NCI-H524 (cell line): ENCODE measurements at places on chromosomes 12 and 14.

DNA sequence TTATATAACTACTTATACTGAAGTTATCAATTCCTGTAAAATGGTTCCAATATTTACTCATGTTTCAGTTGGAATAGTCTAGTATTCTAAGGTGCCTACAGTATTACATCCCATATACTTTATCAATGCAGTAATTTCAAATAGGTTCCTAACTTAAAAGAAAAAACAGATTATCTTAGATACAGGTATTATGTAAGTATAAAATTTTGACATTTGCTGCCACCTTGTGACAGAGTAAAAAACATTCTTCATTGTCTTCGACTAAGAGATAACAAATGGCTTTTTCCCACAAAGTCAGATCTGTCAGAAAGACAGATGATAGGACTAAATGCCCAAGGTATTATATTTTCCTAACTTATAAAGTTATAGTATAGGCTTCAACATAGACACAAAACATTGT, 78.7 kb downstream of the TXNDC16 start:
- DNase-seq = peak; percentile 58

GRCh38 chr14:67690011-67690410, 5.6 kb downstream of the RDH11 start:
- DNase-seq = no peak

DNA sequence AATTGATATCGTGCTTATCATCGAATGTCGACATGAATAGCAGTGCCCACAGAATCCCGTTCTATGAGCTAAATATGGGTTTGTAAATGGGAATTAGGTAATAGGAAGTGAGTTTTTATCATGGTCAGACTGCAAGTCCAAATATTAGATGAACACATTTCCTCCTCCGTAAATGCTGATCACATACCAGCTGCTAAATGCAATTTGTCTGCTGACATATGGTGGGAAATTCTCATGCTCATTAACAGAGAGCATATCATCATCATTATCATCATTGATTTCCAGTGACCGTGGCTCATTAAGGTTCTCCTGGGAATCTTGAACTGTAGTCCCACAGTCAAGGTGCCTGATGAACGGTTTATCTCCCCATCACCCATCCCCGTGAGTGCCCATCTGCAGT, 998.8 kb upstream of the TMEM132C start:
- no peak for DNase-seq

GRCh38 chr14:65808390-65808789, 395.9 kb downstream of the FUT8 start:
- DNase-seq = no peak

GRCh38 chr12:57712701-57713100, 18.8 kb downstream of the OS9 start:
- DNase-seq = no peak

- DNase-seq = no peak
These were observed 80.6 kb downstream of the PRKAB1 start for GRCh38 chr12:119748497-119748896.

DNA sequence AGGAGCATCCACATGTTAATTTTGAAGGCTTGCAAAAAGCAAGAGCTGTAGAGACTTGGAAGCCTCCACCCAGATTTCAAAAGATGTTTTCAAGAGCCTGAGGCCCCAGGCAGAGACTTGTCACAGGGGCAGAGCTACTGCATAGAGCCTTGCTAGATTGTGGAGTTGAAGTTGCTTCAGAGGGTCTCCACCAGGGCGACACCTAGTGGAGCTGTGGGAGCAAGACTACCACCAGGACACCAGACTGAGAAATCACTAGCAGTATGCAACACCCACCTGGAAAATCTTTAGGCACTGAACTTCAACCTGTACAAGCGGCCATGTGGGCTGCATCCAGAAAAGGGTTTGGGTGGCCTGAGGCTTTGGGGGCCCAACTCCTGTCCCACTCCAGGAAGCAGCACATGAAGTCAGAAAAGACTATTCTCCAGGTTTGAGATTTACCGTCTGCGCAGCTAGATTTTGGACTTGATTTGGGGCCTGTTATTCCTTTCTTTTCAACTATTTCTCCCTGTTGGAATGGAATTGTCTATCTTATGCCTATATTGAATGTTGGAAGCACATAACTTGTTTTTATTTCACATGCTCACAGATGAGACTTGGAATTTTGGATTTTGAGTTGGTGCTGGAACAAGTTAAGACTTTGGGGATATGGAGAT, 508.6 kb downstream of the FLRT2 start:
- DNase-seq = peak; percentile 54

GRCh38 chr14:75825147-75825592, 156.6 kb downstream of the TGFB3 start:
- DNase-seq = no peak

DNA sequence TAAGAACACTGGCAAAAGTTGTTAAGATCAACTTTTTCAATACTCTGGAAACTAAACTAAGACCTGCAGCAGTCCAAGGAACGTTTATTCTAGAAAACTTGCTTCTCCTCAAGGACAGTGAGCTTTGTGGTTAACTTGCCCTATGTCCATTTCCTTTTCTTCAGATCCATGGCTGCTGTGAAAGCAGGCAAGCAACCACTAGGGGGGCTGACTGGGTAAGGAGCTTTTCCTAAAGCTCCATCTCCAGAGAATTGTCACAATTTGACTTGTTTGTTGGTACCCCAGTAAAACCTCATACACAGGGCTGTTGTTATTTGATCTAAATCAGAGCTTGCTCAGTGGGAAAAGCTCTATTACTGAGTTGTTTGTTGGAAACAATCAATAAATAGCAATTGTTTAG, 10.1 kb upstream of the RPL10L start:
- no peak for DNase-seq

GRCh38 chr14:101475456-101476257, 85.6 kb upstream of the DIO3 start:
- no peak for DNase-seq

- DNase-seq = no peak
These were observed 190.9 kb upstream of the RASSF8 start for GRCh38 chr12:25767606-25768005.

- DNase-seq = no peak
These were observed 629 bp downstream of the RAD51AP1 start for GRCh38 chr12:4539167-4539870.

DNA sequence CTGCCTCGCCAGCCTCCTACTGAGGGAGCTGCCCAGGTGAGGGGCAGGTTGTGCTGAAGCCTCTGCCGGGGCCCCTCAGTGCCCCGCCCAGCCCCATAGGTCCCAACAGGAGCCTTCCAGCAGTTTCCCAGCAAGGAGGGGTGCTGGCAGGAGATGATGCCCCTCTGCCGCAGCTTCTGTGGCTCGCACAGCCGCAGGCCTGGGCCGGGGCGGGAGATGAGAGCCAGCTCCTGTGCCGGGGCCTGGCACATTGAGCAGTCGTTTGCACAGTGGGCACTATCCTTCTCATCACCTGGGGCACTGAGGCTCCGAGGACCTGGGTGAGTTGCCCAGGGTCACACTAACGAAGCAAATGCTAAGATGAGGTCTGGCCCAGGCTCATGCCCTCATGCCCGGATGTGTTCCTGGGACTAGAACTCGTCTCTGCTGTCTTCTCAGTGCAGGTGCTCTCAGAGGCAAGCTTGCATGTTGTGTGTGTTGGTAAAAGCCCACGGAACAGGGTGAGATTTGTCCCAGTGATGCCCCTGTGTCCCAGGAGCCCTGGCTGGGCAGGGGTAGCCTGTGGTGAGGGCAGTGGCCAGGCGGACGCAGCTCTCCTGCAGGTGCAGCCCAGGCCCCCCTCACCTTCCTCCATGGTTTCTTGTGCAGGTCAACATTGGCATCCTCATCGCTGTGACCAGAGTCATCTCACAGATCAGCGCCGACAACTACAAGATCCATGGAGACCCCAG, 177.5 kb downstream of the ADGRD1 start:
- no peak for DNase-seq

DNA sequence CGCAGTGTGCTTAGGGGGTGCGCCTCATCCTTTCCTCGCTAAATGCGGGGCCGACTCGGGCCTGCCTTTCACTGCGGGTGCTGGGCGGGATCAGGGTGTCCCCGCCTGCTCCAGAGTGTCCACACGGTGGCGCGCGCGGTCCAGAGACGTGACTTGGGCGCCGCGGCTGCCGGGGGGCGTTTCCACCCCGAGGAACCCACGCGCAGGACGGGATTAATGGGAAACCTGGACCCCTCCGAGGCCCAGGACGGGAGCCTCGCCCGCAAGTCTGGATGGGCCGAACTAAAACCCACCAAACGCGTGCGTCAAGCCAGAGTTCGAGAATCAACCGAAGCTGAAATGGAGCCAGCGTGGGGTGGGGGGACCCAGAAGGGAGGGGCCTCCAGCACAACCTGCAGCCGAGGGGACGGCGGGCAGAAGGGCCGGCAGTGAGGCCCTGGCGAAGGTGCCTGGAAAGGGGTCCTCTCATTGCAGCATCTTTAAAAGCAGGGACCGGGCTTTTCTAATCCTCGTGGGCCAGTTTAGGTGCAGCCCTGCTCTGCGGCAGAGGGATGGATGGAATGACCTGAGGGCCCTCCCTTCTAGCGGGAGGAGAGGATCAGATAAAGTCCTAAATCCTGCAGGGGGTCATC, 93.3 kb downstream of the NINJ2 start:
- peak; percentile 20 for DNase-seq

GRCh38 chr12:87054226-87054625, 798.0 kb upstream of the MGAT4C start:
- DNase-seq = no peak

- no peak for DNase-seq
These were observed 136.1 kb upstream of the MAX start for GRCh38 chr14:65238456-65238855.

GRCh38 chr14:105146976-105147635, 21.5 kb downstream of the JAG2 start:
- no peak for DNase-seq

GRCh38 chr12:31958569-31959160, 550 bp upstream of the RESF1 start:
- DNase-seq = no peak

- no peak for DNase-seq
These were observed 14.7 kb downstream of the DLST start for GRCh38 chr14:74896400-74896799.

DNA sequence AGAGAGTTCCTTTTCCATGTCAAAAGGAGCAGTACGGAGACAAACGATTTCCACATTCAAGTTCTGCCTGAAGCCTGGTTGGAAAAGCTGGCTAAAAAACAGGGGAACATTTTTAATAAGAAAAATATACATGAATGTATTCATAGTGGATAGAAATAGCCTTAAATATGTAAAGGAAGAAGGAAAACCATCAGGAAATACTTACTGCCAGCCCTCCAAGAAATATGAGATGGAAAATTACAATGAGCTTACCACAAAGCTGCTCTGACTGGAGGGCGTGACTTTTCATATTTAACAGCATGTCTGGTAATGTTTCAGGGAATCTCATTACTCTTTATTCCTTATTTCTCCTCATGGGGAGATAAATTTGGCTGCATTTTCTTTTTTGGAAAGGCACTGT, 75.9 kb upstream of the ZDHHC17 start:
- peak; percentile 23 for DNase-seq

GRCh38 chr14:95500201-95500681, 16.2 kb downstream of the SYNE3 start:
- DNase-seq = no peak
